K562 (cell line): ENCODE measurements at places on chromosomes 7 and 10. TPM values are rescaled to one million over a fixed set of nuclear protein-coding genes. Genes with fewer than 3 reads are reported as not detected.

GRCh38 chr7:41869091-41869490, 166.2 kb upstream of the INHBA start:
- no peak overlapping the region for H3K27ac ChIP-seq
- DNase-seq: no peak
- no peak overlapping the region for H3K4me3 ChIP-seq
- H3K27me3 ChIP-seq: no peaks in the 10 kb centered on the region
- no peaks in the 10 kb centered on the region for H3K36me3 ChIP-seq
- H3K4me1 ChIP-seq: no peaks in the 10 kb centered on the region

DNA sequence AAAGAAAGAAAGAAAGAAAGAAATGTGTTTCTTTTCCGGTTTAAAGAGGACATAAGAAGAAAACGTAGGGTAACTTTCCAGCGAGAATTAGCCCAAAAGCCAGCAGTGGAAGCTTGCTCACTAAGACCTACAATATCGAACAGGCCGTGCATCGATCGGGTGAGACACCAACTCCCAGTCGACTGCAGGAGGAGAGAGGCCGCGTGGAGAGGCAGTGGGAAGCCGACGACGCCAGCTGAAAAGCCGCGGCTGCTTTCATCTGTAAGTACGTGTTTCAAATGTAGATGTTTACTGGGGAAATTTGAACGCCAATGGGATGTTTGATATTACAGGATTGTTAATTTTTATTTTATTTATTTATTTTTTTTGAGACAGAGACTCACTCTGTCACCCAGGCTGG, 28.6 kb upstream of the GIMAP8 start:
- H3K27ac ChIP-seq: no peak overlapping the region
- no peak overlapping the region for H3K4me3 ChIP-seq
- H3K4me1 ChIP-seq: peaks cover 7% of the 10 kb centered on the region; the same call in 1 of the 3 replicates
- H3K27me3 ChIP-seq: no peaks in the 10 kb centered on the region
- no peak for DNase-seq
- no peaks in the 10 kb centered on the region for H3K36me3 ChIP-seq

DNA sequence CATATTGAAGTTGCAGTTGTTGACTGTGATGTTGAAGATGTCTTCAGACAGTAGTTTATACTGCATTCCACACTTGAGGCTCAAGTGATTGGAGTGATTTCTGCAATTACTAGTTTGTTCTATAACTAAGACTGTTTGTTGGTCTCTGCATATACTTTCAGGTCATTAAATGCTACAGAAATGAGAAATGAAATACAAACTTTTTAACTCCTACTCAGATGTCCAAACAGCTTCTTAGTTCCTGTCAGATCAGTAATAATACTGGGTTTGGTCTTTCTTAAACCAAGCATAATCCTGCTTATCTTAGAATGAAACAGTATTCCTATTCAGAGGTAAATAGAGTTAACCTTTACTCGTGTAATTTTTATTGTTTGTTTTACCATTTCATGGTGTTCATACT, 115.9 kb downstream of the CCNY start:
- H3K4me1 ChIP-seq: peaks cover 32% of the 10 kb centered on the region
- no peak overlapping the region for H3K4me3 ChIP-seq
- peak overlapping the region; percentile 65; the same call in 1 of the 3 replicates for H3K27ac ChIP-seq
- H3K36me3 ChIP-seq: no peaks in the 10 kb centered on the region; the same call in 2 of the 3 replicates

- no peaks in the 10 kb centered on the region for H3K27me3 ChIP-seq
- H3K4me3 ChIP-seq: no peak overlapping the region
- H3K27ac ChIP-seq: peak overlapping the region; percentile 95
- peaks cover 12% of the 10 kb centered on the region for H3K4me1 ChIP-seq
- DNase-seq: peak; percentile 88
Observed at GRCh38 chr10:6473430-6473829, 106.6 kb downstream of the PRKCQ start.

DNA sequence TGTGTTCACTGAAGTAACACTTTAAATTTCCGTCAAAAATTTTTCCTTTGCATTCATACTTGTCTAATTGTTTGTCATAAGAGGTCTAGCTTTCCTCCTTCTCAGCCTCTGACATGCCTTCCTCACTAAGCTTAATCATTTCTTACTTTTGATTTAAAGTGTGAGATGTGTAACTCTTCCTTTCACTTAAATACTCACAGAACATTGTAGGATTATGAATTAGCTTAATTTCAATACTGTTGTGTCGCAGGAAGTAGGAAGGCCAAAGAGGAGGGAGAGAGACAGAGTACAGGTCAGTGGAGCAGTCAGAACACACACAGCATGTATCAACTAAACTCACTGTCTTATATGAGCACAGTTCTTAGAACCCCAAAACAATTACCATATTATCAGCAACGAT, 99.0 kb downstream of the SRPK2 start:
- H3K4me1 ChIP-seq: peaks cover 2% of the 10 kb centered on the region; the same call in 1 of the 3 replicates
- H3K27ac ChIP-seq: no peak overlapping the region
- no peak for DNase-seq
- H3K4me3 ChIP-seq: no peak overlapping the region
- no peaks in the 10 kb centered on the region for H3K36me3 ChIP-seq
- H3K27me3 ChIP-seq: no peaks in the 10 kb centered on the region

- H3K4me1 ChIP-seq: no peaks in the 10 kb centered on the region
- no peaks in the 10 kb centered on the region for H3K27me3 ChIP-seq
- H3K27ac ChIP-seq: no peak overlapping the region
- no peak overlapping the region for H3K4me3 ChIP-seq
- no peak for DNase-seq
Observed at GRCh38 chr10:88745633-88746032, 14.2 kb upstream of the LIPN start.

- peak within 1 kb of the TSS; percentile 34 for H3K27ac ChIP-seq
- H3K4me1 ChIP-seq: peaks cover 37% of the 10 kb centered on the region
- H3K4me3 ChIP-seq: peak within 1 kb of the TSS; percentile 45
- peaks cover 9% of the 10 kb centered on the region; the same call in 1 of the 3 replicates for H3K36me3 ChIP-seq
- H3K27me3 ChIP-seq: peaks cover 29% of the 10 kb centered on the region
Observed at GRCh38 chr7:150978126-150978789, at the start of gene KCNH2. Gene KCNH2 (minus strand): TSS chr7:150978321. CDS start chr7:150977913, 408 bp downstream.

DNA sequence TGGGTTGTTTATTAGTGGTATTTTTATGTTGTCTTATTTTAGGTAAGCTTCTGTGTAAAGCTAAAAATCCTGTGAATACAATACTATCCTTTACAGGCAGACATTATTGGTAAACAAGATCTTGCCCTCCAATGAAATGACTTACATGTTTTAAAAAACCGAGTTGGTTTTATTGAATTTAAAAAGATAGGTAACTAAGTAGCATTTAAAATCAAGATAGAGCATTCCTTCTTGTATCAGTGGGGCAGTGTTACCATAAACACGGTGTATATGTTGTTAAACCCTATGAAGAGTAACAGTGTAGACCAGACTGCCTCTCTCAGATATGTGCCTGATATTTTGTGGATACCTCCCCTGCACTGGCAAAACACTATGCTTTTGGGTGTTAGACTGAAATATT, 81.0 kb downstream of the SNX10 start:
- no peaks in the 10 kb centered on the region for H3K27me3 ChIP-seq
- no peak for DNase-seq
- peaks cover 9% of the 10 kb centered on the region; the same call in 1 of the 2 replicates for H3K4me1 ChIP-seq
- H3K4me3 ChIP-seq: no peak overlapping the region
- H3K27ac ChIP-seq: no peak overlapping the region

DNA sequence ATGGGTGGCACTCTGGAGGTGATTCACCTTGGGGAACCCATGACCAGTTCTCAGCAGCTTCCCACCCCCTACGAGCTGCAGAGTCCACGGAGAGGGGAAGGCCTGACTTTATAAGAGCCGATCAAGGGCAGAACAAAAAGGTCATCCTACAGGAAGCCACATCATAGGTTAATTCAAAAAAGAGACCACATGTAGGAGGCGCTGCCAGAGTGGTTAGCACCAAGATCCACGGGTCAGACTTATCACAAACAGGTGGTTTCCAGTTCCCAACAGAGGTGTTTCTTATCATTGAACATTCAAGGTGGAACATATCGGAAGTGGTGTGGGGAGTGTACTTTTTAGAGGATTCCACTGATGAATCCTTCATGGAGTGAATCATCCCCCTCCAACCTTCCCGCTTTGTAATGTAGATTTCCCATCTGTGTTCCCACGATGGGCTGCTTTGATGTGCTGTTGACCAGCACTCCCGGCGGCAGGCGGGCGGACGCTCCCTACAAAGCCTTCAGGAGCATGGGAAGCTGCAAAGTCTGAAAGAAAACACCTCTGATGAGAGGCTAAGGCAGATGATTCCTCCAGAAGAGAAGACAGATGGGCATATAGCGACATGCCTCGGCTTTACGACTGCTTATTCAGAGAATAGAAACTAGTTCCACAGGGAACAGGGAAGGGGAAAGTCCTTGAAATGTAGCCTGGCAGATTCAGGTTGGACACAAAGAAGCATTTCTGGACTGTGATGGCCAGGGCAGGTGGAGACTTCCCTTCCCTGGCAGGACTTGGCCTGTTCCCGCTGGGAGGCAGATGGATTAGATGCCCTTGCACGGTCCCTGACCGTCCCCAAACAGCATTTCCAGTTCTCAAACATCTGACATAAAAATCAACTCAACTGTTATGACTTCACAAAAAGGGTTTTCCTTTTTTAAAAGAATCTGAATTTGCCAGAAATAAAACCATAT, 66.5 kb downstream of the AFAP1L2 start:
- DNase-seq: no peak
- no peaks in the 10 kb centered on the region; the same call in 2 of the 3 replicates for H3K27me3 ChIP-seq
- no peaks in the 10 kb centered on the region for H3K4me1 ChIP-seq
- H3K4me3 ChIP-seq: no peak overlapping the region
- no peaks in the 10 kb centered on the region for H3K36me3 ChIP-seq

DNA sequence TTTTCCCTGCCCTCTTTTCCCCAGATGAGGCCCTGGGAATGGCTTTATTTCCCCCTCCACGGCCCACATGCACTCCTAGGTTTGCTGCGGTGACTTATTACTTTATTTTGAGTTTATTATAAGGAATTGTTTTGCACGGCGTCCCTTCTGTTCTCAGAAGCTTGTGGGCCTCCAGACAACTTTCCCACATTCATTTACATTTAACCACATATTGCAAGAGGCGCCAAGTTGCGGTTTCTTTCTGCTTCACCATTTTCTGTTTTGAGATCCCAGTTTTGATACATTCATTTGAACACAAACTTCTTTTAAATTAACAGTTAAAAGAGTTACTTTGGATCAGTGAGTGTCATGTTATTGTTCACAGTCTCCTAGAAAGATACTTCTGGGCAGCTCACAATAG, 532.5 kb upstream of the MGMT start:
- H3K27ac ChIP-seq: no peak overlapping the region
- no peaks in the 10 kb centered on the region for H3K4me1 ChIP-seq
- H3K27me3 ChIP-seq: no peaks in the 10 kb centered on the region
- no peak overlapping the region for H3K4me3 ChIP-seq
- H3K36me3 ChIP-seq: no peaks in the 10 kb centered on the region

- no peak for DNase-seq
- H3K4me1 ChIP-seq: no peaks in the 10 kb centered on the region
- no peaks in the 10 kb centered on the region for H3K27me3 ChIP-seq
Observed at GRCh38 chr7:48959676-48960075, 35.3 kb downstream of the CDC14C start.

GRCh38 chr7:125606671-125607070, 677.0 kb upstream of the POT1 start:
- H3K27me3 ChIP-seq: no peaks in the 10 kb centered on the region
- H3K36me3 ChIP-seq: no peaks in the 10 kb centered on the region
- H3K4me1 ChIP-seq: no peaks in the 10 kb centered on the region
- DNase-seq: no peak
- H3K4me3 ChIP-seq: no peak overlapping the region
- no peak overlapping the region for H3K27ac ChIP-seq

Gene FBXO24
- total RNA-seq: 0.94 and 0.95 TPM in 2 replicates

Gene MGAM2
- total RNA-seq: 0.02 TPM in 1 of 2 replicates, not detected in the other

Gene TMEM213
- not detected in 2 replicates for total RNA-seq

Gene INSYN2A
- total RNA-seq: not detected in 2 replicates

Gene SHTN1
- 18.6 and 19.1 TPM in 2 replicates for total RNA-seq

Gene HGF
- total RNA-seq: 0.02 and 0.11 TPM in 2 replicates
